A172 (cell line): ENCODE measurements at places on chromosomes 3 and 15. TPM values are rescaled to one million over a fixed set of nuclear protein-coding genes. Genes with fewer than 3 reads are reported as not detected.

DNA sequence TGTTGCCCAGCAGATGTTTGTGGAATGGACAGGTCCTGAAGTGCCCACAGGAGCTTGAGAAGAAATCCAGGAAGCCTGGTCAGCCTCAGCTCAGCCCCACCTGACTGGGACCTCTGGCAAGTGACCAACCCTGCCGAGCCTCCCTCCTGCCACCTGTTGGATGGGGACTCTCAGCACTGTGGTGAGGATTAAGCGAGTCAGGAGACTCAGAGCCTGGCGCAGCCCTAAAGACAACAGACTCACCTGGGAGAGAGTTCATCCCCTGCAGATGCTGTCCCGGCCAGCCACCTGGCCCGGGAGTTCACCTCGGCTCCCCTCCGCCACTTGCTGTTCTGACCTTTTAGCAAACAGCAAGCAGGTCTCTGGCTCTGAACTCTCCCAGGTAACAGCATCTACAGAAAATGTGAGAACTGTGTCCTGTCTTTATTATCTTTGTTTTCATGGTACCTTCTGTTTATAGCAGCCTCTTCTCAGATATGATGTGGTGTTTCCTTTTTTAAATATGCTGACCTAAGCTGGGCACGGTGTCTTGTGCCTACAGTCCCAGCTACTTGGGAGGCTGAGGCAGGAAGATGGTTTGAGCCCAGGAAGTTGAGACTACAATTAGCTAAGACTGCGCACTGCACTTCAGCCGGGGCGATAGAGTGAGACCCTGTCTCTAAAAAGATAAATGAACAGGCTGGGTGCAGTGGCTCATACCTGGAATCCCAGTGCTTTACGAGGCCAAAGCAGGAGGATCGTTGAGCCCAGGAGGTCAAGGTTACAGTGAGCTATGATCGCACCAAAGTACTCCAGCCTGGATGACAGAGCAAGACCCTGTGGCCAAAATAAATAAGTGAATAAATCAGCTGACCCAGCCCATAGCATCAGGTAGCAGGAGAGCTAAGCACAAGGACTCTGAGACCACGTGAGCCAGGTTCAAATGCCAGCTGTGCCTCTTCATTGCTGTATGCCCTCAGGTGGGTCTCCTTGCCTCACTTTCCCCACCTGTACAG, 32.4 kb upstream of the SLC6A6 start:
- peak; percentile 56 for DNase-seq

DNA sequence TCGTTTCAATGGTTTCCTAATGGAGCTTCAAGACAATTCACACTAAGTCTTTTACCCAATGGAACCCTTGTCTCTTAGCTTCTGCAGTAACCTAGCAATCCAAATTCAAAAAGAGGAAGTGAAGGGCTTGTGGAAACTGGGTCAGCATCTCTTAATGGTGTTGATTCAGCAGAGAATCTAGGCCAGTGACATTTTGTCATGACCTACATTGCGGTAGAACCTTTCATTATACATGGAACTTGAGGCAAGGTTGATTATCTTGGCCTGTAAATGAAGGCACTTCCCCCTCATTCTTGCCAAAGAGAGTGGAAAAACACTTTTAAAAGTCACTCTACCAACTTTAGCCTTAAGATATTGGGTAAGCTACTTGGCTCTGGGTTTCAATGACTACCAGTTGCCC, 42.8 kb downstream of the C2CD4B start:
- no peak for DNase-seq

DNA sequence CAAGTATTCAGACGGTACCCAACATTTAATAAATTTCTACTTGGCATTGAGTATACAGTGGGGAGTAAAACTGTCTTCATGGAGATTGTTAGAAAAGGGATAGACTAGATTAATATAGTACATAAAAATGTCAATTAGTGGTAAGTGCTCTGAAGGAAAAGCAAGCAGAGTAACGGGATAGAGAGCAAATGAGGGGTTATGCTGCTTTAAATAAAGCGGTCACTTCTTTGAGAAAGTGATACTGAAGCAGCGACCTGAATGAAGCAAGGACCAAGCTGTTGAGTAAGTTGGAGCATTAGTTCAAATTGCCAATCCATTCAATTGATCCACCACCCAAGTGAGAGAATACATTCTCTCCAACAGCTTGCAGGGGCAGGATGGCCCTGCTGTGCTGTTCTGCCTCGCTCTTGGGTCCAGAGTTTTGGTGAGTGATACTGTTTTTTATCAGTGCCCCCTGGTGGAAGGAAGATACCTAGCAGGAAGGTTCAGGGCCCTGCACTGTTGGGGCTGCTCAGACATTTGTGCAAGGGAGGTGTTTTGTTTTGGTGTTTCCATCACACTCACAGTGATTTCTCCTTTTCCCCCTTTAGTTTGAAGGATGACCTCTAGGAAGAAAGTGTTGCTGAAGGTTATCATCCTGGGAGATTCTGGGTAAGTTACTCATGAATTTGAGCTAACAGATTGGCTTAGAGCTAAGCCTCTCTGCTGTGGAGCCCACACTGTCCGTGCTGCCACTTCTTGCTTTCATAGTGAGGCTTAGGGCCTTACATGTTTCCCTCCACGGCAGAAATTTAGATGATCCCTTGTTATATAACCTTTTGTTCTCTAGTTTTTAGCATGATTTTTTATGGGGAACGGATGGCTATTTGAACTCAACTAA, 69.0 kb downstream of the RAB7A start:
- peak; percentile 55 for DNase-seq

DNA sequence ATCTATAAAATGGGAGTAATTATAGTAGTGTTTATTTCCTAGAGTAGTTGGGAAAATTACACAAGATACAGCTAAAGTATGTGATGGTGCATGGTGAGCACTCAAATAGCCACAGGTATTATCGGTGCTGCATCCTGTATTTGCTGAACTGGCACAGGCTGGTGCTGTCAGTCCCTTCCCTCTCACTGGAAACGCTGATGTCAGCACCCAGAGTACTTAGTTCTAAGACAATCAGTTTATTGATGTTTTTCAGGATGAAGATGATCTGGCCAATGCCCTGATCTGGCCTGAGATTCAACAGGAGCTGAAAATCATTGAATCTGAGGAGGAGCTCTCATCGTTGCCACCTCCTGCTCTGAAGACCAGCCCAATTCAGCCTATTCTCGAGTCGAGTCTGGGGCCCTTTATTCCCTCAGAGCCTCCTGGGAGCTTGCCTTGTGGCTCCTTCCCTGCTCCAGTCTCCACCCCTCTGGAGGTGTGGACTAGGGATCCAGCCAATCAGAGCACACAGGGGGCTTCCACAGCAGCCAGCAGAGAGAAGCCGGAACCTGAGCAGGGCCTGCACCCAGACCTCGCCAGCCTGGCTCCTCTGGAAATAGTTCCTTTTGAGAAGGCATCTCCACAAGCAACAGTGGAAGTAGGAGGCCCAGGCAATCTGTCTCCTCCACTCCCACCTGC, 49.7 kb downstream of the TMEM39A start:
- no peak for DNase-seq

DNA sequence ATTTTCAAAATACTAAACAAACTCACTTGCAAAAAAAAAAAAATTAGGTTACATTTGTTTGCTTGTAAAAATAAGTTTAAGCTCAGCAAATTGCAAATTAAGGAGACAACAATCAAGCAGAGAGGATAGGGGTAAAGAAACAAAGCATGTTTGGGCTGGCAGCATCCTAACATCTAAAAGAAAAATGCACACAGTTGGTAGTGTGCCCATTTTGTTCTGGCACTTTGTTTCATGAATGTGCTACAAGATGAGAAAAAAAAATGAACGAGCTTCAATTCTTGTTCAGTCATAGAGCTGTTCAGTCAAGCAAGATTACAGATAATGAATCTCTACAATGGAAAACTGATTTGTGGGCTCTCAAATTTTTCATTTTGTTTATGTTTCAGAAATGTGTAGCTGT, 17.7 kb upstream of the ZBBX start:
- DNase-seq, result no peak

DNA sequence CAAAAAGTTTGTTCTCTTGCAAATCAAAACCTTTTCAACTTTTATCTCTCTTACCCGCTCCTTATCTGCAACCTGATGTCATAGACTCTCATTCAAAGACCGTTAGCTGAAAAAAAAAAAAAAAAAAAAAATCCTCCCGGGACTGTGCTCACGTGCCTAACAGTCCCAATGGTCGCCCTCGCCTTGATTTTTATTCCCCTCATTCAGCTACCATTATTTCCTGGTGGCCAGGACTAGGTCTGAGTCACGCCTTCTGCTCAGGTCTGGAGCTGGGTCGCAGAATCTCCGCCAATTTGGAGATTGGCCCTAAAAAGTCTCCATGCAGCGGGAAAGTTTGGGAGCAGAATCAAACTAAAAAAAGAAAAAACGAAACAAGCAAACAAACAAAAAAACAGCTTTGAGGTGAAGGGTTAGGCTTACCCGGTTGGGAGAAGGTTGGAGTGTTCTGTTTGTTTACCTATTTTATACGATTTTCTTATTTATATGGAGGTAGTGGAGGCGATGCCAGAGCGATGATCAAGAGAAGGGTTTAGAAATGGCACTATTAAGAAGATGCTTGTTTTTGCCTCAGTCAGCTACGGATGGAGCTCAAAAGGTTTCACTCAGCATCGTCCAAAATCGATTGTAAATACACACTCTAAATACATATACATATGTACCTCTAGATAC, 51.1 kb downstream of the ZIC4 start:
- DNase-seq, result no peak

GRCh38 chr3:177402533-177402932, 205.3 kb upstream of the TBL1XR1 start:
- no peak for DNase-seq

STT3B gene
- total RNA-seq, result 189 and 202 TPM in 2 replicates

CNTN4 gene
- not detected in 2 replicates for total RNA-seq
